Glutamatergic neuron (in vitro differentiated cells): ENCODE measurements at places on chromosomes 12 and 14. TPM values are rescaled to one million over a fixed set of nuclear protein-coding genes. Genes with fewer than 3 reads are reported as not detected.

DNA sequence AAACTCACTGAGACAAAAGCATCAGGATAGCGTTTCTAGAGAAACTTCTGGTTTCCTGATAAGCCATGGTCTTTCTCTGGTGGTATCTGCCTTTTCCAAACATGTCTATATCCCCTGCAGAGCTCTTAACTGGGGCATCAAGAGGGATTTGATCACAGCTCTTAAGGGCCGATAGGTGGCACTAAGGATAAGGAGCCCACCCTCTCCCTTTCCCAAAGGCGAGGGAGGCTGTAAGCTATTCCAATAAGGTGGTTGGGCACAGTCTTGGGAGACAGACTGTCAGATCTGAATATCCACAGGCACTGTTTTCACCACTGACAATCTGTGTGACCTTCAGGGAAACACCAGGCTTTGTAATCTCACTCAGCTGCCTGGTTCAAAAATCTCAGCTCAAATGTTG lies 206.0 kb downstream of the ADGRD1 start:
- DNase-seq: no peak

DNA sequence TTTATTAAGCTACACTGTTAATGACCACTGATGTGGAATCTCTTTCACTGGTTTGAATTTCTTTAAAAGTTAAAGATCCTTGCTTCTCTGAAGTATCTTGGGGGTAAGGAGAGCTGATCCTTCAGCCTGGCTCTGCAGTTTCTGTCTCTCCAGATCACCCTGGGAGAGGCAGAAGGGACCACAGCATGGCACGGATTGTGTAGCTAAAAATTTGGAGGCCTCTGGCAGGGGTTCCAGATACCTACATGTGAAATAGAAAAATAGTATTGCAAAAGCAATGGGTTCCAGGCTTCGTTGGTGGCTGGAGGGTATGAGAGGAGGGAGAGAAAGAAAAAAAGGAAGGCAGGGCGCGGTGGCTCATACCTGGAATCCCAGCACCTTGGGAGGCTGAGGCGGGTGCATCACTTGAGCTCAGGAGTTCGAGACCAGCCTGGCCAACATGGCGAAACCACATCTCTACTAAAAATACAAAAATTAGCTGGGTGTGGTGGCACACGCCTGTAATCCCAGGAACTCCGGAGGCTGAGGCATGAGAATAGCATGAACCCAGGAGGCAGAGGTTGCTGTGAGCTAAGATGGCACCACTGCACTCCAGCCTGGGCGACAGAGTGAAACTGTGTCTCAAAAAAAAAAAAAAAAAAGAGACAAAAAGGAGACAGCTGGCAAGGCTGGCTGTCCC lies 3.4 kb downstream of the CHST11 start:
- DNase-seq: no peak

- DNase-seq: no peak
Measured at GRCh38 chr14:26811756-26812305, 214.0 kb upstream of the NOVA1 start.

HNF1A gene
- not detected for total RNA-seq

DNA sequence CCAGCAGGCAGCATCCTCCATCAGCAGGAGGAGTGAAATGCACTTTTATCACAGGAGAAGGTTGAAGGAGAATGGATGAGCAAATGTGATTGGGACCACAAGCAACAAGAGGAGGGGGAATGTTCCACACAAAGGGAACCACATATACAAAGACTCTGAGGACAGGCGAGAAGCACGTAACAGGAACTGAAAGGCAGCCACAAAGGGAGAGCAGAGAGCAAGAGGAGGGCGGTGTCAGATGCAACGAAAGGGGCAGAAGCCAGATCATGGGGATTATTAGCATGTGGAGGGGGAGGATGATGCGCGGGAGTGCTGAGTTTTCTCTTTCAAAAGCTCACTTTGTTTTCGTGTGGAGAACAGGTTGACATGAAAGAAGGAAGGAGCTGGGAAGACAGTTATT lies 241.1 kb downstream of the SPTSSA start:
- DNase-seq: no peak

OR6C68 gene
- not detected for total RNA-seq

DNA sequence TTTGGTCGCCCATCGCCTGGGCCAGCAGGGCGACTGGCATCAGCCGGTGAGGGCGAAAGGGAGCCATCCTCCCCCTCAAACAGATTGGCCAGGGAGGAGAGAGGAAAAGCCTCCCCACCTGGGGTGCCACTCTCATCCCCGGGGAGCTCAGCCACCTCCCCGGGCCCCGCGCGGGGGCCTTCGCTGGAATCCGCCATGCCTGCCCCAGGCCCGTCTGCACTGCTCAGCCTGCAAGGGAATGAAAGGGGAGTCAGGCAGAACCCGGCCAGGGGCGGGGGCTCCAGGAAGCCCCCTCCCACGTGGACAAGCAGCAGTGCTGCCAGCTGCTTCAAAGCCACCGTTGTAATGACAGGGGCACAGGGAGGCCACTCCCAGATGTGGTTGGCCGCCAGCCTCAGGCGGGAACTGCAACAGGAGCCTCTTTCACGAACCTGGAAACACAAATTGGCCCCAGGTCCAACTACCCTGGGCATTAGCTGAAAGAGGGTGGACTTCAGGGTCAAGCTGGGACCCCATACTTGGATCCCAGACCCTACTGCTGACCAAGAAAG lies 18.5 kb downstream of the TRPV4 start:
- DNase-seq: no peak

GLI1 gene
- 2.3 TPM for total RNA-seq

OASL gene
- not detected for total RNA-seq

DNA sequence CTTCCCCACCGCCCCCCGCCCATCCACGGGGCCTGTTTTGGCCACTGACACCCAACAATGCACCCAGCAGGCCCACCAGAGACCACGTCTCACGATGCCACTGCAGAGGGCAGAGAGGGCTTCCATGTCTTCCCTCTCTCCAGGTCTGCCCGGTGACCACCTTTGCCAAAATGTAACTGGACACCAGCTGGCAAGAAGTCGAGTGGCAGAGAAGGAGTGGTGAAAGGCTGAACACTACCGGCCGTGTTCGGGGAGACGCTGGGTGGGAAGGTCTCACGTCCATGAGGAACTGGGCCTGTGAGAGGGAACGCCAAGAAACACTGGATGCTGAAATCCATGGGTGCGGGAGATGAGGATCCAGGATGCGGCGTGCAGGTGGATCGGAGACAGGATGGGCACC lies 308.2 kb downstream of the ADGRD1 start:
- no peak for DNase-seq

- no peak for DNase-seq
Measured at GRCh38 chr14:23633160-23633701, 2.9 kb upstream of the DHRS2 start.

TMEM253 gene
- 0.64 TPM for total RNA-seq

DNA sequence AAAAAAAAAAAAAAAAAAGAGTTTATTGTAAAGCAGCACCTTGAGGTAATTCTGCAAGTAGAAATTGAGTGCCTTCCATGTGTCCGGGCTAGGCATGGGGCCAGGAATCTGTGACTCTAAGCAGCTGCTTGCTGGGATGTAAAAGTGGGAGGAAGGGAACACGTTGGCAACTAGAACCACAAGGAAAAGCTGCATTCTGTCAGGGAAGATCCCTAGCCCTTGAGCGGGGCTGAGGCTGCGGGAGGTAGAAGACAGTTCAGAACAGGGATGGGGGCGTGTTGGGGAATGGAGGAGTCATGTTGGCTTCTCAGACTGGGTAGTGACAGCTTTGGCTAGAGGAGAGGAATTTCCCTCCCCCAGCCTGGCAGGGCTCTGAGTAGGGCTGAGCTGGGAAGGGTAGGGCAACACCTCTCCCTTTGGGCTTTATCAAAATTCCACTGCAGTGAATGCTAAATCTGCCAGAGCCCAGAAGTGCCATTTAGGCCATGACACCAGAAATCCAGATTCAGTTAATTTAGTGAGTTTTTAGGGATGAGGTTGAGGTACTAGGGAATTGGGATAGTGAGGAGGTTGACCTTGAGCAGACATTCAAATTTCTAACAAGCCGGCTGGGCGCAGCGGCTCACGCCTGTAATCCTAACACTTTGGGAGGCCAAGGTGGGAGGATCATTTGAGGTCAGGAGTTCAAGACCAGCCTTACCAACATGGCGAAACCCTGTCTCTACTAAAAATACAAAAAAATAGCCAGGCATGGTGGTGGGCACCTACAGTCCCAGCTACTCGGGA lies 3.4 kb upstream of the TRAFD1 start:
- DNase-seq: no peak

- peak; percentile 76 for DNase-seq
Measured at GRCh38 chr12:57093415-57094207, 4.7 kb downstream of the NAB2 start.

DNA sequence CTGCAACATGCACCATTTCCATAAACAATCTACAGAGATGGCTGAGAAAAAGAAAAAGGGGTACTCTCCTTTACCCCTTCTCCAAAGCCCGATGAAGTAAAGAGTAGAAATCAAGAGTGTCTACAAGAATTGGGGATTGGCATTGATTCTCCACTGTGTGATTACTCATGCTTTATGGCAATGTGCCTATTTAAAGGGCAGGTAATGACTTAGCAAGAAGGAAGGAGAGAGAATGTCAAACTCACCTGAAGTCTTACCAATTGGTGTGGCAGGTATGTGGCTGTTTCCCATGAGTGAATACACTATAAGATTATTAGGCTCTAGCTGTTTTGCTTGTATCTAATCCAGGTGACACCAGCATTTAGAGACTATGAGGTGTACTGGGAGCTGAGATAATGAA lies 275.3 kb downstream of the CCER1 start:
- no peak for DNase-seq

GRCh38 chr12:69987579-69988091 lies 162.6 kb downstream of the MYRFL start:
- no peak for DNase-seq

PTPRB gene
- total RNA-seq: 0.17 TPM

- DNase-seq: no peak
Measured at GRCh38 chr14:105974902-105975301, 448.5 kb downstream of the TMEM121 start.

- no peak for DNase-seq
Measured at GRCh38 chr12:75443709-75444108, 36.8 kb upstream of the GLIPR1 start.

DNA sequence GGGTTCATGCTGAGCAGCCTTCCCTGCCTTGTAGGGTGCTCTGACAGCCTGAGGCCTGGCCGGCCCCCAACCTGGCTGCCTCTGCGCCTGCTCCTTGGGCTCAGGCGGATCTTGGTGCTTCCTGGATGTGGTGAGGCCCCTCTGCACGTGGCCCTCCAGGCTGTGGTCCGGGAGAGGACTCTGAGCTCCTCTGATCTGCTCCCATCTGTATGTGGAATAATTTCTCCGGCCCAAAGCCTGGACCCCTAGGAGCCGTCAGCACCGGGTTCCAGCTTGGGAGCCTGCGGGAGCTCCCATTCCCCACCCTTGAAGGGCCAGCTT lies 21.3 kb upstream of the EIF2B2 start:
- DNase-seq: no peak

DNA sequence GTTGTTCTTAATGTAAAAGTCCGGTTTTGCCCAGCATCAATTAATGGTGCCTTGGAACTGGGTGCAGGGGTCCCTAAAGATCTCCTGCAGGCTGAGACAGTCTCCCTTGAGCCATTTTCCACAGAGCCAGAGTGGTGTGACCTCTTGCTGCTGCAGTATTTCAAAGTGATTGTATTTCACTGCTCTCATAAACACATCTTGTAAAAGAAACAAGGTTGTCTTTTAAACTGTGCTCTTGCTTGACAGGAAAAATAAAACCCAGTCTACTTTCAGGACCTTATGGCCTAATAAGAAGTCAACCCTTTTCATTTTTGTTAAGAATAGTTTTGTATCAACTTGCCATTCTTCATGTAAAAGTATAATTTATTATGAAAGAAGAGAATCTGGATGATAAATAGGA lies 44.7 kb downstream of the TMEM117 start:
- no peak for DNase-seq

- DNase-seq: peak; percentile 62
Measured at GRCh38 chr12:132489078-132489601, 811 bp upstream of the FBRSL1 start.

DNA sequence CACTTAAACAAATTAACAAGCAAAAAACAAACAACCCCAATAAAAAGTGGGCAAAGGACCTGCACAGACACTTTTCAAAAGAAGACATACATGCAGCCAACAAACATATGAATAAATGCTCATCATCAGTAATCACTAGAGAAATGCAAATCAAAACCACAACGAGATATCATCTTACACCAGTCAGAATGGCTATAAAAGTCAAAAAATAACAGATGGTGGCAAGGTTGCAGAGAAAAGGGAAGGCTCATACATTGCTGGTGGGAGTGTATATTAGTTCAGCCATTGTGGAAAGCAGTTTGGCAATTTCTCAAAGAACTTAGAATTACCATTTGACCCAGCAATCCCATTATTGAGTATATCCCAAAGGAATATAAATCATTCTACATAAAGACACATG lies 34.6 kb upstream of the NT5DC3 start:
- no peak for DNase-seq

GRCh38 chr12:81174664-81175063 lies 96.8 kb downstream of the ACSS3 start:
- peak; percentile 24 for DNase-seq
